ENCODE measurements at places on chromosomes 3 and 15. TPM values are rescaled to one million over a fixed set of nuclear protein-coding genes. Genes with fewer than 3 reads are reported as not detected.

The GHRL gene
- 0.30 TPM for total RNA-seq

The GOLGA8J gene
- total RNA-seq: 0.16 TPM

DNA sequence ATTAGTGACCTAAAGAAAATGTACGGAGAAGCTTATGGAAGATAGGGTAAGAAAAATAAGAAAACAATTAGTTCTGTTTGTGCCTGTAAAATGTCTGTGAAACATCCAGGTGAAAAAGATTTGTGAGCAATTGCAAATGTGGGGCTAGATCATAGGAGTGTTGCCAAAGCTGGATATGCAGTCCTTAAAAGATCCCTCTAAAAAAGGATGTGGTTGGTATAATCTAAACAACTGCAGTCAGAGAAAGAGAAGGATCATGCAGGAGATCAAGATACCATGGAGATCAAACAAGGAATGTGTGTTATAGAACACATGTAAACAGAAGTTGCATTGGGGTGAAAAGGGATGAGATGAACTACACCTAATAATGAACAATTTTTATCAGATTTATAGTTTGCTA lies 116.8 kb downstream of the ALCAM start:
- DNase-seq: no peak

GRCh38 chr3:4030624-4031023 lies 231.4 kb downstream of the LRRN1 start:
- no peak for DNase-seq

- no peak for DNase-seq
Measured at GRCh38 chr3:120177707-120178306, 83.6 kb upstream of the GSK3B start.

Data from Right ventricle myocardium inferior (tissue), 1 donor.